ENCODE measurements at places on chromosomes 3 and 15. TPM values are rescaled to one million over a fixed set of nuclear protein-coding genes. Genes with fewer than 3 reads are reported as not detected.

- no peak for DNase-seq
These were observed 73.8 kb downstream of the SYNPR start for GRCh38 chr3:63352008-63352279.

COL6A6 gene
- polyA plus RNA-seq: 91.6 TPM

DNA sequence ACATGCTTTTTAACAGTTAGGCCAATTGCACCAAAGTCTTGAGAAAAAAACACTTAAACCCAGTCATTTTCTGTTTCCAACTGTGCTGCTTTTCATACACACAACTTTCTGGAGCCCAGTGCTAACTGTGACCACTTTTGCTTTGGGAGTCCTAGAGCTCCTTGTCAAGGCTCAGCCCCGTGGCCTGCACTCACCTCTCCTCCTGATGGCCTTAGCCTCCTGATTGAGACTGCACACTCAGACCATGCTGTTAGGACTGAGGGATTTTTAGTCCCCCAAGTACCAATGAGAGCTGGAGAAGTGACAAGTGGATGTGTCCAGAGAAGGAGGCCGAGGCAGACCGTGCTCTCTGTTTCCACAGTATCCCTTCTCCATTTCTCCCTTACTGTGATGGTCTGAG lies 15.2 kb upstream of the RARRES1 start:
- no peak for DNase-seq

SPINK8 gene
- not detected for polyA plus RNA-seq

MKRN2OS gene
- polyA plus RNA-seq: 0.90 TPM

CCDC54 gene
- 2.8 TPM for polyA plus RNA-seq

GRCh38 chr15:43186003-43186353 lies 775 bp downstream of the CCNDBP1 start:
- no peak for DNase-seq

GRCh38 chr15:85606738-85607137 lies 188.0 kb downstream of the KLHL25 start:
- DNase-seq: no peak

DNA sequence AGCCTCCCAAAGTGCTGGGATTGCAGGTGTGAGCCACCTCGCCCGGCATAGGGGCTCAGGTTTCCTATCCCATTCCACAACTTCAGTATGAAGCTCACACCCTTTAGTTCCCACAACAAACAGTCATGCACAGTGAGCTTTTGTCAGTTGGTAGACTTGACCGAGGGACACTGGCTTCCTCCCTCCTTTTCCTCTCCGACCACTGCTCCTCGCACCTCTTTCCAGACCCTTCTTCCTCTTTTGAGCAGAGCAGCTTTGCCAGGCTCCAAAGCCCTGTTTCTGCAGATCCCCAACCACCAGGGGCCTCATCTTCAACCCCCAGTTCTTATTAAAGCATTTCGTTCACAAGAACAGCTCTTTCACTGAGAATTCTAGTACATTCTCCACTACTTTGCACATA lies 12.7 kb upstream of the CILP start:
- DNase-seq: no peak
